ENCODE measurements at places on chromosomes 4 and X.

- no peak for DNase-seq
Measured at GRCh38 chr4:30454504-30454903, 265.7 kb upstream of the PCDH7 start.

- DNase-seq: no peak
Measured at GRCh38 chrX:19795307-19795706, 92.1 kb downstream of the SH3KBP1 start.

DNA sequence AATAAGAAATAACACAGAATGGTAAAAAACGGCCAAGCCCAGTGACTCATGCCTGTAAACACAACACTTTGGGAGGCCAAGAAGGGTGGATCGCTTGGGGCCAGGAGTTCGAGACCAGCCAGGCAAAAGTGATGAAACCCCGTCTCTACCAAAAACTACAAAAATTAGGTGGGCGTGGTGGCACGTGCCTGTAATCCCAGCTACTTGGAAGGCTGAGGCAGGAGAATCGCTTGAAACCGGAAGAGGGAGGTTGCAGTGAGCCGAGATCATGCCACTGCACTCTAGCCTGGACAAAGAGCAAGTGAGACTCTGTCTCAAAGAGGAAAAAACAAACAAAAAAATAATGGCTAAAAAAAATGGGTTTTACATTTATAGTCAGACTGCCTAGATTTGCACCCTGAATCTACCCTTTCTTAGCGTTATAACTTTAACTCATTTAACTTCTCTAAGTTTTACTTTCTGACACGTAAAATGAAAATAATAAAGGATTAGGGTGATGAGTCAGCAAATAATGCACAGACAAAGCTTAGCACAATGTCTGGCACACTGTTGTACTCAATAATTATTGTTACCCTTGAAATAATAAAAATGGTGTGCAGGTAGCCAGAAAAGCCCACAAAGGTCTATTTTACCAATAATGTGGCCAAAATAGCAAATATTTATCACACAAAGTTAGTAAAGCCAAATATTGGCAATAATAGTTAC is 55.0 kb downstream of the ATP11C start:
- DNase-seq: no peak

GRCh38 chr4:10164877-10165283 is 48.3 kb upstream of the WDR1 start:
- DNase-seq: no peak

GRCh38 chrX:37754516-37754915 is 25.3 kb upstream of the CYBB start:
- DNase-seq: no peak

DNA sequence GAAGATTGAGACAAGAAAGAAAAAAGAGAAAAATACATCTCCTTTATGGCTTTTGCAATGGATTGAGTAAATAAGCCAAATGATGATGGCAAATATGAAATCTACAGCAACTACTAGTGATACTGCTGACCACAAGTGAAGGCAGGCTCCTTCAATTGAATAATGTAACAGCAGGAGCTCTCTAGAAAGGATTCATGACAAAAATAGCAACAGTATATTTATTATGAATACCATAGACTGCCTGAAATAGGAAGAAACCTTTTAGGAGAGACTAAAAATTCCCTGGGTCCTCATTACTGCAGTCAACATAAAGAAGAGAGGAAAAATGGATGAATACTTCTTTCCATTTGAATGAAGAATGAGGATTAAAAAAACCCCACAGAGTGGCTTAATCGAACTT is 306.8 kb upstream of the ANXA10 start:
- no peak for DNase-seq

DNA sequence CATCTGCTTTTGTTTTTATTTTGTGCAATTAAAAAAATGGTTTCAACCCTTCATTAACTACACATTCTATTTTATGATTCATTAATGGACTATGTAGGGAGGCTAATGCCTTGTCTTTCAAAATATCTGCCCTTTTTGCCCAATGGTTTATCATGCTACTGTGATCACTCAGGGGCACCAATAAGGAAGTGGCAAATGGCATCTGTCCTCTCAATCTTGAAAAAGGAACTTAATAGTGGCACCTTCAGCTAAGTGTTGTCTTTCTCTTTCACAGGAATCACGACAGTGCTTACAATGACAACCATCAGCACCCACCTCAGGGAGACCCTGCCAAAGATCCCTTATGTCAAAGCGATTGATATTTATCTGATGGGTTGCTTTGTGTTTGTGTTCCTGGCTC is 57.1 kb downstream of the COMMD8 start:
- DNase-seq: no peak

- DNase-seq: no peak
Measured at GRCh38 chrX:102154218-102154860, 1.4 kb downstream of the BEX5 start.

GRCh38 chr4:154578919-154579318 is 11.6 kb downstream of the FGA start:
- no peak for DNase-seq

DNA sequence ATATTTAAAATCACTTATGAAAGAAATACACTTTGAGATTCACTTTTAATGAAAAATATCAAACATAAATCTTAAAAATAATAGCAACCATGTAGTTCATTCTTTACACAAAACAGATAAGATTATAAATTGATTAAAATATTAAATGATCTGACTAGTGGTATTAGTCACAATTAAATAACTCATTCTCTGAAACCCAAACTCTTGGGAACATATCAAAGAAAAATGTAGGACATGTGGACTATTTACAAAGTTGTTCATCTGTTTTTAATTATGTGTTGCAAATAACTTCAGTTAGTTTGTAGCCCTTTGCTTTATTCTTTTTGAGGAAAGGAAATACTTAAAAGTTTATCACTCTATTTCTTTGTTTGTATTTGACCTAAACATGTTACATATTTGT is 9.5 kb upstream of the GUCY1A1 start:
- DNase-seq: no peak

DNA sequence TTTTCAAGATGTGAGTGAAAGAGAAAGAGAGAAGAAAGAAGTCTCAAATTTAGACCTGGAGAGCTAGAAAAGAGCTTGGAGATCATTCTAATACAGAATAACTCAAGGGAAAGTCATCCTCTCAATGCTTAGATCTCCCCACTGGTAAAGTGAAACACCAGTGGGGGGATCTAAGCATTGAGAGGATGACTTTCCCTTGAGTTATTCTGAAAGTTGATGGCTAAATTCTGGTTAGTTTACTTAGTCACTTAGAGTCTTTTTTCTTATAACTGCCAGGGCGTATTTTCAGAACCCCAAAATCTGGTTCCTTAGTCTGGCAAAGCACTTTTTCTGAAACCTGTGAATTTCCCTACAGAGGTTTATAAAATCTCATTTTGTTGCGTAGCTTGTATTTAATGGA is 198.6 kb downstream of the ARHGAP24 start:
- no peak for DNase-seq

DNA sequence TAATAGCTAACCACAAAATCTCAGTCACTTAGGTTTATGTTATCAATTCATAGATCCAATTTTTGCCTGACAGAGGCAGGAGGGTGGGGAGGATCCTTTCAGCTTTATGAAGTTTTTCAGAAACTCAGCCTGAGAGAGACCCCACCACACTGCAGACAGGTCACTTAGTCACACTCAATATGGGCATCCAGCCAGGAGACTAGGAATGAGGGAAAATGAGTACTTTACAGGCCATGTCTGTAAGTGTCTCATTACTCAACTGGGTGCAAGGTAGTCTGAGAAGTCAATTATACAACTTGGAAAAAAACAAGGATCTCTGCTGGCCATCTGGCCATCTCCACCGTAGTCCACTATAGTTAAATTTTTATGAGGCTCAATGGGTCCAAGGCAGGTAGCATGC is 365.9 kb downstream of the INPP4B start:
- no peak for DNase-seq

DNA sequence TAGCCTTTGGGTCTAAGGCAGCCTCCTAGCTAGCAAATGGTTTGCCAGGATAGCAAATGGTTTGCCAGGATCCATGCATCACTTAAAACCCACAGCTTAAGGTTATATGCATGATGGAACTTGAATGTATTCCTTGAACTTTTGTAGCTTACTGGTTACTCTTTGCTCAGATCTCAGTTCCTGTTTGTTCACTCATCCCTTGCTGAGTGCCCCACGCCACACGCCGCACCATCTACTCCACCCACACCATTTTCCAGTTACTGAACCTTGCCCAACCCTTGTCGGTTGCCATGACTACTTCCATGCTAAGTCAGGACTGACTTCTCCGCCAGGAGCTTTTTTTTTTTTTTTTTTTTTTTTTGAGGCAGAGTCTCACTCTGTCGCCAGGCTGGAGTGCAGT is 29.5 kb upstream of the XIAP start:
- DNase-seq: no peak

DNA sequence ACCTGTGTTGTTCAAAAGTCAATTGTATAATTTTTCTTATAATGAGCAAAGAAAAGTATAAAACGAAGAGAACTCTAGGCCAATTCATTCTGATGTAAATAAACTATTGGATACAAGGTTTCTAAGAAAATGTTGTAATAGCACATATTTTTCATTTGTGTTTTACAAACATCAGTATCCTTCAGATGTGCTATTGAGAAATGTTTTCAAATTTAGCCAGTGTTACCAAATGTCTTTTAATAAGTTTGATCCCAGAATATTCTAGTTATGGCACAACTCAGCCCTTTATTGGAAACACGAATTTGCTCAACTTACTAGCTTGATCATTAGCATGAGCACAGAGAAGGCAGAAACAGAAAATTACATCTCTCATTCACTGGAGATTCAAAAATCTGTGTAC is 319.3 kb downstream of the IL15 start:
- no peak for DNase-seq

DNA sequence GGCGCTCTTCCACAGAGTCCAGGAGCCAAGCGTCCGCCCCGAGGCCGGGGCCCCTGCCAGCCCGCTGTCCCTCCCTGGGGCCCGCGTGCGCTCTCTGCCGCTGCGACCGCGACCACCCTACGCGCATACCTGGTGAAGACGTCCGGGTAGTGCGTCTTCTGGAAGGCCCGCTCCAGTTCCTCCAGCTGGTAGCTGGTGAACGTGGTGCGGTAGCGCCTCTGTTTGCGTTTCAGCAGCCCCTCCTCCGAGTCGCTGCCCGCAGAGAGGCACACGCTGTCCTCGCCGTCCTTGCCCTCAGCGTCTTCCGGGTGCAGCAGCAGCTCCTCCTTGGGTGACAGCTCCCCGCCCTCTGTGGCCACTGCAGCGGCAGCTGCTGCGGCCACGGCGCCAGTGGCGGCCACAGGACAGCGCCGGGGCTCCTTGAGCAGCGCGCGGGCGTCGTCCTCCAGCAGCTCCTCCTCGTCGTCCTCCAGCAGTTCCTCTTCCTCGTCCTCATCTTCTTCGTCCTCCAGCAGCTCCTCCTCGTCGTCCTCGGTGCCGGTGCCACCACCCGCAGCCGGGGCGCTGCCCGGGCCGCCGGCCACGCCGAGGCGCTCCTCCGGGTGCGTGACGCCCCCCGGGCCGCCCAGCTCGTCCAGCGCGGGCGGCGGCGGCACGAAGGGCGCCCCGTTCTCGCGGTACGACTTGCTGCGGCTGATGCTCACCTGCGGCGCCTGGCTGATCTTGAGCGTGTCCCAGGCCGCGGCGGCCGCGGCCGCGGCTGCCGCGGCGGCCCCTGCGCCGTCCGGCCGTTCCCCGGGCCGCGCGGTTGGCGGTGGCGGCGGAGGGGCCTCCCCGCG is 2.8 kb downstream of the ARX start:
- no peak for DNase-seq

DNA sequence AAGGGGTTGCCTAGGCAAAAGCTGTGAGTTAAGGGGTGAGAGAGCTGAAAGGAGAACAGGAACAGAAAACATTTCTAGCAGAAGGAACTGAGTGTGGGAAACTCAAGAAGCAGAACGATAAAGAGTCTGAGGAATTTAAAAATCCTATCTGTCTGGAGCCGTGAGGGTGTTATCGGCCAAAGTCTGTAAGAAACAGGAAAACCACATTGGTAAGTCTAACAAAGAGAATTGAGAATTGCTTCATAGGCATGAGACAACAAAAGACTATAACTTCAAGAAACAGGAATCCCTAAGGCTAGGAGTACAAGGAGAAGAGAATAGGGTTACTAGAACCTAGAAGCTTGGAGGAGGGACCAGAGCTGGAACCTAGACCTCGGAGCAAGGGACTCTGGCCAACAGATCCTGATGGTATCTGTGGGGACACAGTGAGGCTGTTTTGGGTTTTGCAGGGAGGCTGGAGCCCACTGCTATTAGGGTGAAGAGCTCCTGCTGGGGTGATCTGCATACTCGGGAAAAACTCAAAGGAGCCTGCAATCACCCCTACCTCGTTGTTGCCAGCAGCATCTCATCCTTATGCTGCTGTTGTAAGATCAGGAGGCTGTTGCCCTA is 175.6 kb downstream of the FBXO8 start:
- DNase-seq: no peak

DNA sequence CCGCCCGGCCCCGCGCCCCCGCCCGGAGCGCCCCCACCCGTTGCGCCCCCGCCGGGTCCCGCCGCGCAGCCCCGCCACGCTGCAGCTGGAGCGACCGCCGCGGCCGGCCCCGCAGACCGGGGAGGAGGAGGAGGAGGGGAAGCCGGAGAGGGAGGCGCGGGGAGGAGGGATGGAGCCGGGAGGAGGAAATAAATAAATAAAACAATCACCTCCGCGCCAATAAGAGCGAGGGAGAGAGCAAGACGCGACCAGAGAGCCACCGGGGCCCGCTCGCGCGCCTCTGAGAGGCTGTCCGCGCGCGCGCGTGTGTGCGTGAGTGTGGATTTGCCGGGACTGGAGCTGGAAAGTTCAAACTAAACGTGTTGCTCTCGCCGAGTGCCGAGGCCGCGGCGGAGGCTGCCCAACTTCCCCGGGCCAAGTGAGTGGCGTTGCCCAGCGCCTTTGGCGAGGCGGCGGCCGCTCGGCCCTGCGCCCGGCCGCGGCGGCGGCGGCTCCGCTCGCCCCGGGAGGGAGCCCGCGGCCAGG is 2184.4 kb upstream of the TENM3 start:
- no peak for DNase-seq

GRCh38 chr4:116880625-116881024 is 204.8 kb downstream of the TRAM1L1 start:
- no peak for DNase-seq

DNA sequence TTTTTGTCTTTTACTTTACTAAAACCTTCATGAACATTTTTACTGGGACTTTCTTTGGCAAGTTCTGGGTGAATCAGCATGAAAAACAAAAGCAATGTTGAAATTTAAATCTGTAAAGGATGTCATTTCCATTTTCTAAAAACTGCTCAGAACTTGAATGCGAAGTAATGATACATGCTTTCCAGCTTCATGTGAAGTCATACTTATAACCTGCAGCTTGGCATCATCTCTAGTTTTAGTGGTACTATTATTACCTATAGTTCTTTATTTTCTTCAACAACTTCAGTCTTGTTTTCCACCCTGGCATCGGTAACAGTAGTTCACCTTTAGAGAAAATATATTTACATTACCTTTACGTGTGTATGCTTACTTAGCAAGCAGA is 421.4 kb upstream of the DIPK2B start:
- DNase-seq: no peak

DNA sequence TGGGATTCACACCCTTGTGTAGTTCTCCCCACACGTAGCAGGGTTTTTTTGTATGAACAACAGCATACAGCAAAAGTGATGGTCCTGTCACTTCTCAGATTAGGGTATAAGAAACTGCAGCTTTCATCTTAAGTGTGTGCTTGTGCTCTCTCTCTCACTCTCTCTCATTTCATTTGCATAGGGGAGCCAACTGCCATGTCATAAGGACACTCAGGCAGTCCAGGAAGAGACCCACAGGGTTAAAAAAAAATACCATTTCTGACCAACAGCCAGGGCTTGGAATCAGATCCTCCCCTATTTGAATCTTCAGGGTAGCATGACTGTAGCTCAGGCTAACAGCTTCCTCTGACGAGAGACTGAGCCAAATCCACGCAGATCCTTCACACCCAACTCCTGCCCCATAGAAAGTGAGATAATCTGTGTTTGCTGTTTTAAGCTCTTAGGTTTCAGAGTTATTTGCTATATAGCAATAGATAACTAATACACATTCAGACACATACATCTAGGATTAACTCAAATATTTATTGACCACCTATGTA is 331.2 kb downstream of the PAPSS1 start:
- DNase-seq: no peak

All from left cardiac atrium (tissue), 4 donors.